ENCODE measurements at places on chromosomes 7 and 10.

- no peak for DNase-seq
Observed at GRCh38 chr7:69871886-69872569, 273.8 kb downstream of the AUTS2 start.

DNA sequence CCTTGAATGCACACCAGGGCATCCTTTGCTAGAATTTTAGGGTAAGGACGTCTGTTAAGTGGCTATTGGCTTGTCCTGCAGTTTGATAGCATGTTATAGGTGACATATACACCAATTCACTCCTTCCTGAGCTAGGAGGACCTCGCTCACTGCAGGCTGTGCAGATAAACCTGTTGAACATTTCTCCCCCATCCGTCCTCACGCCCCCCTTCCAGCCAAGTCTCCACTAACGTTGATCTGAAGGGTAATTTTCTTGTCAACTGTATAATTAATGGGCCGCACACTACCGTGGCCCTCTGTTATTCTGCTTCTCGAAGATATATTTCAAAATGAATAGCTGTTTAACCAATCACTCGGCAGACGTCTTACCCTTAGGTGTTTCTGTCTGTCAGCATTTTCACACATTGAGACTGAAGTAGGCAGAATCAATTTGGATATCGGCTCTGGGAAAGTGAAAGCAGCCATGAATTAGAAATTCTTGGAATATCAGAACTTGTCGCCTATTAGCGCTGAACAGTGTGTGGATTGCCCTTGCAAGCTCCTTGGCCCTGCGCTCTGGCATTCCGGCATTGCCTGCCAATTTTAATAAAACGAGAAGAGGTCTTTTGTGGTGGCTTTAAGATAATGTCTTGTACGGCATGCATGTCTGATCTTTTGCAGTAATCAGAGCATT, 905.3 kb downstream of the TYW1 start:
- no peak for DNase-seq

GRCh38 chr7:49995681-49996080, 97.4 kb downstream of the ZPBP start:
- no peak for DNase-seq

GRCh38 chr10:31773749-31774298, 154.8 kb downstream of the ARHGAP12 start:
- DNase-seq: no peak

DNA sequence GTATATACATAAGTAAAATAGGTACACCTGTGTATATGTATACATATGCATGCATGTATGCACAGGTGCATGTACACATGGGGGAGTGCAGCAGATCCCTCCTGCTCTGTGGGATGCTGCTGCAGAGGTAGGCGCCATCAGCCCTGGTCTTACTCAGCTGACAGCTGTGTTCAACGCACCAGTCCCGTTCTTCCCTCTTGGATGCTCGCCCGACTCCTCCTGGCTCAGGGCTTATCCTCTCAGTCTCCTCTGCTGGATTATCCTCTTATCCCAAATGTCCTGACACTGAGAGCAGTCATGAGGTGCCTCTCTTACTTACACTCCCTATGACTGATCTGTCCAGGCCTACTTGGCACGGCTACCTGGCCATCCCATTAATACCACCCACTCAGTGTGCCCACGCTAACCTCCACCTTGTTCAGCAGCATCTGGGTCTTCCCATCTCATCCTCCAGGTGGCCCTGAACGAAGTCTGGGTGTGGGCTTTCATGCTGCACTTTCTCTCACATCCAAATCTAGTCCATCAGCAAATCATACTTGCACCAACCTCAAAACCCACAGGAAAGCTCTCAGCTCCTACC, 357.1 kb downstream of the TCERG1L start:
- no peak for DNase-seq

GRCh38 chr7:98831641-98832221, 38.1 kb downstream of the TMEM130 start:
- DNase-seq: peak; percentile 5

DNA sequence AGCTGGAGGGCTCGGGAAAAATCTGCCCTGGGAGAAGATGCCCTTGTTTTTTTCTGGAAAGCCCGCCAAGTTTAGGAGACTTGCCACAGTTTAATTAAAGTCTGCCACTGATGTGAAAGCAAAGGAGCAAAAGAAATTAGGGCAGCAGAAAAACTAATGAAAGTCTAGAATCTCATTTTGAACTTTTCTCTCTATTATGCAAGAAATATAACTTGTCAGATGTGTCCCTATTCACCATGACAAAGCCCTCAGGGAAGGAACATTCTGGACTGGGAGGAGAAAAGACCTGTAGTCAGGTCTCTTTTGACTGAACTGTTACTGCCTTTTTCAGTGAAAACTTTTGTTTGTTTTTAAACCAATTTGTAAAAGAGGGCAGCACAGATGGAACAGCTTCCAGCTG, 715.5 kb downstream of the SORCS3 start:
- no peak for DNase-seq

GRCh38 chr7:7681191-7681935, 37.0 kb downstream of the RPA3 start:
- DNase-seq: no peak

DNA sequence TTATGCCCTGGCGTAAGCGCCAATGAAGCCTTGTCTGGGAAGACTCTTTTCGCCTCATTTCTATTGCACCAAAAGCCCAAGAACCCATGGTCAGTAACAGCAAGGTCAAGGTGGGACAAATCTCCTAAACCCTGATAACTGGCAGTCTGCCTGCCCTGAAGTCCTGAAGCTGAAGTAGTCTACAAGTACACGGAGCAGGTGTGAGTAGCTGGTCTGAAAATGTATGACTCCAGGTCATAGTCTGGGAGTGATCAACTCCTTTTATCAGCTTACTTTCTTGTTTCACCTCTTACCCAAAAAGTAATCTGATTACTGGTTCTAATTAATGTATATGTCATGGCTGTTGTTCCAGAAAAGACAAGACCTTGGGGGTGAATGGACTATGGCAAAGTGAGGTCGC, 107.3 kb upstream of the EFCAB10 start:
- no peak for DNase-seq

GRCh38 chr10:102832987-102833386, 4.2 kb downstream of the CYP17A1 start:
- DNase-seq: no peak

DNA sequence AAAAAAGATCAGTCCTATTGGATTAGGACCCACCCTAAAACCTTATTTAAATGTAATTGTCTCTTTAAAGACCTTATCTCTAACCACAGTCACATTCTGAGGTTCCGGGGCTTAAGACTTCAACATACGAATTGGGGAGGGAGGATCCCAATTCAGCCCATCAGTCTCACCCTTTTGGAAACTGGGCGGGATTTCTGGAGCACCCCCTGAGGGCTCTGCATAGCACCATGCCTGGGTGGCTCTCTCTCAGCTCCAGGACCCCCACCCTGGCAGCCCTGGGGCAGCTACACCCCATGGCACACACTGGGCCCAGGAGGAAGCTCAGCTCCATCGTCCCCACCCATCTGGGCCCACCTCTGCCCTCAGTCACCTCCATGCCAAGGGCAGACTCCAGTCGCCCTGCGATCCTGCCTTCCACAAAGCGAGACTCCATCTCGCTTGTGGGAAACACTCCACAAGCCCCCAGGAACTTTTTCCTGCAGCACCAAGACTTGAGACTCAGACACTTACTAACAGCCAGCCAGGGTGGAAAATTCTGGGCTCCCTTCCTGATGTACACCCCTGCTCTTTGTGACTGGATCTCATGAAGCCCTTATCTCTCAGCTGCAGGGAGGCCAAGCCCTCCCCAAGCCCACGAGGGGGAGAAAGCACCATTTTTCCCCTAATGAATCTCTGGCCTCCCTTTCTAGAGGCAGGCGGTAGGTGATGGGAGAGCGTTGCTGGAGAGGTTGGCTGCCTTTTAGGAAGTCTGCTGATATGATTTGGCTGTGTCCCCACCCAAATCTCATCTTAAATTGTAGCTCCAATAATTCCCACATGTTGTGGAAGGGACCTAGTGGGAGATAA, 90.8 kb upstream of the KDM7A start:
- no peak for DNase-seq

DNA sequence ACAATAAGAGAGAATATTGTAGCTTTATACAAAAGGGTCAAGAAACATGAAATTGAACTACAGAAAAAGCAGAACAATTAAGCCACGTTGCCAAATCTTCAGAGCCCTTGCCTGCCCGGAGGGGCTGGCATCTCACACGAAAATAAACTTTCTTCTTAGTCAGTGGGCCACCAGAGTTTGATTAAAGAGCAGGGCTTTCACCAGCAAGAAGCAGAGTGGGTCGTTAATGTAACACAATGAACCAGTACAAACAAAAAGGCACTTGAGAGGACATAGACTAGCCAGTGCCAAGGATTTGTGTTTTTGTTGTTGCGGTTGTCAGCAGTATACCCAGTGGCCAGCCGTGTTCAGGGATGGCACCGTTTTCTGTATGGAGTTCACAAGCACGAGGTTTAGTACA, 155.4 kb downstream of the NRP1 start:
- no peak for DNase-seq

DNA sequence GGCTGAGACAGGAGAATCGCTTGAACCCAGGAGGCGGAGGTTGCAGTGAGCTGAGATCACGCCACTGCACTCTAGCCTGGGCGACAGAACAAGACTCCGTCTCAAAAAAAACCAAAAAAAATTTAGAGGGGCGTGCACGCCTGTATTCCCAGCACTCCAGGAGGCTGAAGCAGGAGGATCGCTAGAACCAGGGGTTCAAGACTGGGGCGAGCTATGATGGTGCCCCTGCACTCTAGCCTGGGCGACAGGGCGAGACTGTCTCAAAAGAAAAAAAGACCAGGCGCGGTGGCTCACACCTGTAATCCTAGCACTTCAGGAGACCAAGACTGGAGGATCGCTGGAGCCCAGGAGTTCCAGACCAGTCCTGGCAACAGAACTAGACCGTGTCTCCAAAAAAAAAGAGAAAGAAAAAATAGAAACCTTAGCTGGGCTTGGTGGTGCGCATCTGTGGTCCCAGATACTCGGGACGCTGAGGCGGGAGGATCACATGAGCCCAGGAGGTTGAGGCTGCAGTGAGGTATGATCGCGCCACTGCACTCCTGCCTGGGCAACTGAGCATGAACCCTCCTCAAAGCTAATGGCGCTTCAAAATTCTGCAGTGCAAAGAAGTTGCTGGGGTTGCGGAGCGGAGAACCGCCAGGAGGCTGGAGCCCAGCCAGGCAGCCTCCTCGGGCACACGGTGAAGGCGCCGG, 382 bp upstream of the MBLAC1 start:
- no peak for DNase-seq

- DNase-seq: no peak
Observed at GRCh38 chr10:84198206-84198915, 4.0 kb downstream of the CDHR1 start.

GRCh38 chr7:15571301-15571878, 9.6 kb upstream of the AGMO start:
- DNase-seq: no peak

DNA sequence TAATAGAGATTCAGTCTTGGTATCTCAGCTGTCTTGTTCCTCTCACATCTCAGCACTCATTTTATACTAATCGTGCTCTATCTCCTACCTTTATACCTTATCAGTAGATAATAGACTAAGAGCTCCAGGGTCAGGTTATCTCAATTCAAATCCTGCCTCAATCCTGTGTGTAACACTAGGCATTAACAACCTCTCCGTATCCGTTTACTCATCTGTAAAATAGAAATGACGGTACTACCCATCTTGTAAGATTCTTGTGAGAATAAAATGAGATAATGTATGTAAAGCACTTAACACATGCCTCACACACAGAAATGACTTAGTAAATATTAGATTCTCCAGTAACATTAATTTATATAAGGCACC, 622 bp upstream of the P4HA1 start:
- no peak for DNase-seq

DNA sequence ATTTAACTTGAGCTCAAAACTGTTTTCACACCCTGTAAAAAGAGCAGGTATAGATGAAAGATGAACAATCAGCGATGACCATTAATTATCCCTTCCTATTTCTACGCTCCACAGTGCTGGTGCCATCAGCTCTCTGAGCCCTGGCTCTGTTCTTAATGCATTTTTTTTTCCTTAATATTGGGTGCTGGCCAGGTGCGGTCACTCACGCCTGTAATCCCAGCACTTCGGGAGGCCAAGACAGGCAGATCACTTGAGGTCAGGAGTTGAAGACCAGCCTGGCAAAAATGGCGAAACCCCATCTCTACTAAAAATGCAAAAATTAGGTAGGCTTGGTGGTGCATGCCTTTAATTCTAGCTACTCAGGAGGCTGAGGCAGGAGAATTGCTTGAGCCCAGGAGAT, 4.2 kb downstream of the STEAP4 start:
- no peak for DNase-seq

DNA sequence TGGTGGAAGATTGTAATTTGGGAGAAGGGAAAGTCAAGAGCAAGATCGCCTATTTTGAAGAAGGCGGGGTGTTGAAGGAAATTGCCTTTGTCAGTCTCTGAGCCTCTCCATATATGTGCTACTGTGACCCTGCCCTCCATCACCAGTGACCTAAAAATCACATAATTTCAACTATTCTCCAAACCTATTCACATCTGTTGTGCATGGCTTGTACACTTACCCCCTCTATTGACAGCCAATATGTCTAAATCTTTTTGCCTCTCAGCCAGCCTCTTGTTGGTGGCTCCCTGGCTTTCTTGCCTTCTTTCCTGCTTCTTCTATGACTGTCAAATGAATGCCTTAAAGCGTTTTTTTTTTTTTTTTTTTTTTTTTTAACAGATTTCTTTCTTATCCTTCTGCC, 295.6 kb downstream of the AUTS2 start:
- no peak for DNase-seq

GRCh38 chr7:141674171-141674671, 27.7 kb downstream of the DENND11 start:
- no peak for DNase-seq

GRCh38 chr10:34674176-34674575, 140.9 kb downstream of the PARD3 start:
- no peak for DNase-seq

GRCh38 chr10:71835671-71836595, 15.1 kb downstream of the PSAP start:
- DNase-seq: no peak

DNA sequence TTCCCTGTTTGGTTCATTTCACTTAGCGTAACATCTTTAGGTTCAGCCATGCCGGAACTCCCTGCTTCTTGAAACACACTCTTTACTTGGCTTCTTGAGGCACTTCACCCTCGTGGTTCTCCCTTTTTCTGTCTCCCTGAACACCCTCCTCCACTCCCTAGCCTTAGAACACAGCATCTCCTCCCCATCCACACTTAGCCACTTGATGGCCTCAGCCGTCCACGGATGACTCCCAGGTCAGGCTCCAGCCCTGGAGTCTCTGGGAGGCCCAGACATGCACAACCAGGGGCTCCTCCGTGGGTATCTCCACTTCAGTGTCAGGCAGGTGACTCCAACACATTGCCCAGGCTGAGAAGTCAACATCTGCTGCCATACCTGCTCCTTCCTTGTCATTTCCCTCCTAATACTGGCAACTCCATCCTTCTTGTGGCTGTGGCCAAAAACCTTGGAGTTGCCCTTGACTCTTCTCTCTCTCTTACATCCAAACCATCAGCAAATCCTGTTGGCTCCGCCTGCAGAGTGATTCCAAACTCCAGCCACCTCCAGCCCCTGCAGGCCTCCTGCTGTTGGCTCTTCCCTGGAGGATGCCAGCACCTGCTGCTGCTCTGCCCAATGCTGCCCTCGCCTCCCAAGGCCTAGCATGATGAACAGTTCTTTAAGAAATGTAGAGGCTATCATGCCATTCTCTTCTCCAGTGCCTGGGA, 8.4 kb upstream of the INMT start:
- no peak for DNase-seq

All from activated T-helper 1 cell treated with Interleukin-2 at 50 U/mL for 16 hours (primary cell).